ENCODE measurements at places on chromosomes 1 and 21.
A peak's percentile ranks its signal among the peaks of the same experiment; 100 is the strongest.

GRCh38 chr1:201703621-201704438 lies 125.1 kb upstream of the IPO9 start:
- DNase-seq: peak; percentile 94

GRCh38 chr1:211935448-211935970 lies 99.8 kb downstream of the INTS7 start:
- no peak for DNase-seq

DNA sequence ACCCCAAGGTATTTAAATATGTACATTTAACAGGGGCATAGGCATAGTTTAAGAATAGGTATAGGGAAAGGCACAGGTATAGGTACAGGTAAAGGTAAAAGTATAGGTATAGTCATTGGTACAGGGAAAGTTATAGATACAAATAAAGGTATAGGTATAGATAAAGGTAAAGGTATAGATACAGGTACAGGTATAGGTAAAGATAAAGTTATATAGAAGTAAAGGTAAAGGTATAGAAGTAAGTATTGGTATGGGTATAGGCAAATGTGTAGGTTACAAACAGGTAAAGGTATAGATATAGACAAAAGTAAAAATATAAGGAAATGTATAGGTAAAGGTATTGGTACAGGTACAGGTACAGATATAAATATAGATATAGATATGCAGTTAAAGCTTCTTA lies 137.2 kb downstream of the PCNX2 start:
- no peak for DNase-seq

GRCh38 chr1:165060285-165060793 lies 296.2 kb downstream of the LMX1A start:
- no peak for DNase-seq

DNA sequence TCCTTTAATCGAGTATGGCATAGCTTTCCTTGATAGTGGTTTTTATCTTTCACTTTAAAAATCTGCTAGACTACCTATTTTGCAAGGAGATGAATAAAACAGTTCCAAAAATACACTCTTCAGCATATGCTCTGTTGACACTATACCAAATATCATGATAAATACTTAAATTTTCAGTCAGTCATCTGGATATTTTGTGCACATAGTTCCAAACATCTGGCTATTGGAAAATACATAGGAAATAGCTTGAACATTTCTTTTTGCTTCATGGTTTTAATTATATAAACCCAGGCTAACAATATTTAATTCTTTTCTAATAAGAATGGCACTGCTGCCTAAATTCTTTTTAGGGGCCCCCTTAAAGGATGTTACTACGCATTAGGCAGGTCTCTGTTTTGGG lies 342.1 kb downstream of the NEGR1 start:
- no peak for DNase-seq

GRCh38 chr21:21286170-21286798 lies 288.1 kb downstream of the NCAM2 start:
- DNase-seq: no peak

All from K562 (cell line).